ENCODE measurements at places on chromosomes 13 and 19. TPM values are rescaled to one million over a fixed set of nuclear protein-coding genes. Genes with fewer than 3 reads are reported as not detected.

DNA sequence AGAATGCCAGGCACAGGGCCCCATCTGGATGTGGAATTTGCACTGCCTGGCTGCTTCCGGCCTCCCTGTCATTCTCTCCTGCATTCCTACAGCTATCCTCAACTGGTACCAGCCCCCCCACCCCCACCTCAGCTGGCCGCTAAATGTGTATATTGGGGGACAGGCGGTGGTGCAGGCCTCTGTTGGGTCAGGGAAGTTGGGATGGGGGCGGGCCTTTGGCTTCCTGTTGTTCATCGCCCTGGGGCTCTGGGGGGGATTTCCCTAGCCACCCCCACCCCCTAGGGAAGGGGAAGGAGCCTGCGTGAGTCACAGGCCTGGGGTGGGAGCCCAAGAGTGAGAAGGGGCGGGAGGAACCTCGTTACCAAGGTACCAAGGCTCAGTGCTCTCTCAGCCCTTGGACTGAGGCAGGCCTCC lies 10.6 kb downstream of the POU2F2 start:
- no peaks in the 10 kb centered on the region for H3K36me3 ChIP-seq
- no peak overlapping the region for H3K27ac ChIP-seq
- peak; percentile 89 for DNase-seq
- no peaks in the 10 kb centered on the region for H3K4me1 ChIP-seq
- H3K4me3 ChIP-seq, result no peak overlapping the region

GRCh38 chr19:46478356-46478986 lies 7.1 kb upstream of the PNMA8A start:
- H3K4me1 ChIP-seq, result no peaks in the 10 kb centered on the region
- no peaks in the 10 kb centered on the region for H3K27me3 ChIP-seq
- DNase-seq, result peak; percentile 67
- H3K36me3 ChIP-seq, result no peaks in the 10 kb centered on the region
- no peak overlapping the region for H3K4me3 ChIP-seq
- peak overlapping the region; percentile 65 for H3K27ac ChIP-seq

DNA sequence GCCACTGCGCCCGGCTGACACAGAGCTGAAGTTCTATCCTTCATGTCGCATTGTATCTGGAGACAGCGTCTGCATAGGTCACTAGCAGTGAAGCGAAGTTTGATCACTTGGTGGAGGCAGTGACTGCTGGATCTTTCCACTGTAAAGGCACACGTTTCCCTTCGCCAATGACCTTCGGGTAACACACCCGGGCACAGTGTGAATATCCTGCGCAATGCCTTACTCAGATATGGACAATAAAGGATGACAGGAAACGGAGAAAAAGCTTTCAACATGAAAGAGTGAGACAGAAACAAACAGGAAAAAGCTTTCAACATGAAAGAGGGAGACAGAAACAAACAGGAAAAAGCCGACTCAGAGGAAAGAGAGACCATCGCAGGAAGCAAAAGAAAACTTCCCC lies 17.1 kb downstream of the ARL11 start:
- H3K27me3 ChIP-seq, result no peaks in the 10 kb centered on the region
- H3K4me1 ChIP-seq, result no peaks in the 10 kb centered on the region
- DNase-seq, result no peak
- no peak overlapping the region for H3K27ac ChIP-seq
- H3K36me3 ChIP-seq, result no peaks in the 10 kb centered on the region

DNA sequence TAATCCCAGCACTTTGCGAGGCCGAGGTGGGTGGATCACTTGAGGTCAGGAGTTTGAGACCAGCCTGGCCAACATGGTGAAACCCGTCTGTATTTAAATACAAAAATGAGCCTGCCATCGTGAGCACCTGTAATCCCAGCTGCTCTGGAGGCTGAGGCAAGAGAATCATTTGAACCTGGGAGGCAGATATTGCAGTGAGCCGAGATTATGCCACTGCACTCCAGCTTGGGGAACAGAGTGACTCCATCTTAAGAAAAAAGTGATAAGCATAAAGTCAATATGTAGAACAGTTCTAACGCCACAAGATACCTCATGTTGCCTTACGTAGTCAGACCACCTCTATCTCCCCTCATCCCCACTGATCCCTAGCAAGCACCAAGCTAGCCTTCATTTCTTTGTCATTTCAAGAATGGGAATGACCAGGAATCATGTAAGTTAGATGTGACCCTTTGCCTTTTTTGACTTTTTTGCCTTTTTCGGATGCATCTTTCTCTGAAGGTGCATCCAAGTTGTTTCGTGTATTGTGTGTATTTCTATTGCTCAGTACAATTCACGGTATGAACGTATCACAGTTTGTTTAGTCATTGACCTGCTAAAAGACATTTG lies 6.4 kb downstream of the RPL21 start:
- H3K27ac ChIP-seq, result no peak overlapping the region
- H3K4me3 ChIP-seq, result no peak overlapping the region
- DNase-seq, result no peak
- H3K36me3 ChIP-seq, result no peaks in the 10 kb centered on the region

- DNase-seq, result no peak
- no peaks in the 10 kb centered on the region for H3K36me3 ChIP-seq
- H3K27me3 ChIP-seq, result no peaks in the 10 kb centered on the region
- H3K27ac ChIP-seq, result no peak overlapping the region
Observed at GRCh38 chr13:99985886-99986527, 4.4 kb downstream of the ZIC2 start.

DNA sequence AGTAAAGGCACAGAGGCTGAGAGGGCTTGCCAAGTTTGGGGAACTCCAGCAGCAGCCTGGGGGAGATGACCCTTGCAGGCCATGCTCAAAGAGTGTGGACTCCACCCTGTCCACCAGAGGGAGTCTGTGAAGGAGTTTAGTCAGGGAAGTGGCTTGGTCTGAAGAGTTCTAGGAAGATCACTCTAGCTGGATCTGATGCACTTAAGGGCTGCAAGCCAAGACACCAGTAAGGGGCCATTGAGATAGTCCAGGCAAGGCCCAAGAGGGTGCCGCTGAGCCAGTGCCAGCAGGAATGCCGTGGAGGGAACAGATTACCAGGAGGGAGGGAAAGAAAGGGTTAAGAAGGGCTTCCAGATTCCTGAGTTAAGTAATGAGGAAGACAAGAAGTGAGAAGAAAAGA lies 68.7 kb downstream of the ZAR1L start:
- no peaks in the 10 kb centered on the region for H3K36me3 ChIP-seq
- no peak overlapping the region for H3K27ac ChIP-seq
- H3K27me3 ChIP-seq, result no peaks in the 10 kb centered on the region
- H3K4me3 ChIP-seq, result no peak overlapping the region

GRCh38 chr19:46787331-46788261 lies 798 bp downstream of the SLC1A5 start:
- H3K36me3 ChIP-seq, result no peaks in the 10 kb centered on the region
- peak overlapping the region; percentile 12 for H3K4me3 ChIP-seq
- peak; percentile 72 for DNase-seq
- no peaks in the 10 kb centered on the region for H3K4me1 ChIP-seq
- H3K27ac ChIP-seq, result no peak overlapping the region
- H3K27me3 ChIP-seq, result no peaks in the 10 kb centered on the region

DNA sequence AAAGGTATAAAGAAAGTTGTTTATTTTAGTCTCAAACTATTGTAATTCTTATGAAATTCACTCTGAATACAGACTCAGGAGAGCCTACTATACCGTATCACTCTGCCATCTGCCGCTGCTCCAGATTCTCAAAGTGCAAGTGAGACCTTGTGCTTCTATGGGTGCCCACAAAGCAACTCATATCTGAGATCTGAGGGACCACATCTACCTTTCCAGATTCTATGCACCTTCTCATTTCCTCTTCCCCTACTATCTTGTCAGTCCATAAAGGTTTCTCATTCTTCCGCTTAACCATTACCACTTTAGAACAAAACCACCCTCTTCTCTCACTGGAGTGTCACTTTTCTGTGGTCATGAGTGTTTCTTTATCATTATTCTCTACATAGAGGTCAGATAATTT lies 1236.9 kb downstream of the DIAPH3 start:
- no peak for DNase-seq
- H3K4me3 ChIP-seq, result no peak overlapping the region
- H3K27me3 ChIP-seq, result no peaks in the 10 kb centered on the region
- no peak overlapping the region for H3K27ac ChIP-seq
- H3K4me1 ChIP-seq, result no peaks in the 10 kb centered on the region

DNA sequence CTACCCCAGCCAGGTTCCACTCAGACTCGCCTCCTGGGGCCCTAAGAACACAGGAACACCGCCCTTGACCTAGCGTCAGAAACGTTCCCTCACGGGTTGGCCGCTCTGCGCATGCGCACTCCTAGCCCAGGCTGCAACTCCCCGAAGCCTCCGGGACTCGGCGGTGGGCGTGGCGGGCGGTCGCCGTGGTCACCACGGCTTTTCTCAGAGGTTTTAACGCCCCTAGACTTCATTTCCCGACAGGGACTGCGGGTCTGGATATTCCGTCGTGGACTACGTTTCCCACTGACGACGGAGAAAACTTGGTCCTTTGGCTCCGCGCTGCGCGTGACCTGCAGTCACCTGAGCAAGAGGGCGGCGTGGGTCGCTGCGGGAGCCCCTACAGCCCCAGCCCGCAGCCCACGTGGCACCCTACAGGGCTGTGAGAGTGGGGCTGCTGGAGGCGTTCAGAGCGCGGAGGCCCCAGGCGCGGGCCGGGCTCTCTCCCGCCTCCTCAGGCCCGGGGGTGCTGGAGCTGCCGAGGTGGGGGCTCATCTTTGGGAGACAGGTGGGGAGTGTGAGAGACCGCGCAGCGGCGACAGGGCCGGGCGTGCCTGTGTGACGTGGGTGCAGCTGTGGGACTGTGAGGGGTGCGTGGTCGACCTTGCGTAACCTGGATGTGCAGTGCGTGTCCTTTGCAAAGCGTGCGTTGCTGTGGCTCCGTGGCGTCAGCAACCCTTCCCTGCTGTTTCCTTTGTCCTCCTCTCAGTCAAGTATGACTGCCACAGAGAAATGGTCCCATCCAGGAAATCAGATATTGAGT lies 38.0 kb upstream of the ZNF573 start:
- DNase-seq, result peak; percentile 86
- peaks cover 5% of the 10 kb centered on the region for H3K36me3 ChIP-seq
- H3K27me3 ChIP-seq, result no peaks in the 10 kb centered on the region
- no peaks in the 10 kb centered on the region for H3K4me1 ChIP-seq
- no peak overlapping the region for H3K27ac ChIP-seq

- no peak for DNase-seq
- H3K4me1 ChIP-seq, result no peaks in the 10 kb centered on the region
- no peak overlapping the region for H3K4me3 ChIP-seq
- H3K36me3 ChIP-seq, result no peaks in the 10 kb centered on the region
- no peaks in the 10 kb centered on the region for H3K27me3 ChIP-seq
Observed at GRCh38 chr19:19258589-19259338, 14.3 kb downstream of the TM6SF2 start.

DNA sequence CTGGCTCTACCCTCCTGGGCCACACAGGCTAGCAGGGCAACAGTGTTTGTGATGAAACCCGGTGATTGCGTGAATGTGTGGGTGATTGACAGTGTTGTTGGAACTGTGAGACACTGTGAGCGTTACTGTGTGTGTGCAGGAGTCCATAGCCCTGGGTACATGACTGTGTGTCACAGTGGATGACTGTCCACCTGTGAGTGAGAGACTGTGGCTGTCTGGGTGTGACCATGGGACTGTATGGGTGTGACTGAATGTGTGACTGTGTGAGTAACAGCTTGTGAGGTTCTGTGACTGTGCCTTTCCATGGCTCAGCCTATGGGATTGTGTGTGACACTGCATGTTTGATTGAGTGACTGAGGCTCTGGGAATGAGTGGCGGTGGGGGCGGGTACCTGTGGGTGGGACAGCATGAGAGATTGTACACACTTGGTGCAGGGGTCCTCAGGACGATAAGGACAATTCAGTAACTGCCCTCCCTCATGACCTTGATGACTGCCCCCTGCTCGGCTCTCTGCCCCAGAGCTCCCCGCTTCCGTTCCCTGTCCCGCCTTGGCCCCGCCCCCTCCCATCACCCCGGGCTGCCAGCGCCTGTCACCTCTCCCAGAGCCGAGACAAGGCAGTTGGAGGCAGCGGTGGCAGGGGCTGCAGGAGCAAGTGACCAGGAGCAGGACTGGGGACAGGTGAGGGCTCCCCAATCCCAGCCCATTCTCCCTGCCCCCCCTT lies at the start of gene GIPR:
Gene GIPR (plus strand): TSS at position 602 of the 722 bp plus-strand sequence. CDS start 1,300 bp downstream, outside the sequence.
- no peaks in the 10 kb centered on the region for H3K36me3 ChIP-seq
- H3K4me3 ChIP-seq, result no peak within 1 kb of the TSS
- H3K27ac ChIP-seq, result no peak within 1 kb of the TSS
- no peaks in the 10 kb centered on the region for H3K4me1 ChIP-seq
- DNase-seq, result no peak

DNA sequence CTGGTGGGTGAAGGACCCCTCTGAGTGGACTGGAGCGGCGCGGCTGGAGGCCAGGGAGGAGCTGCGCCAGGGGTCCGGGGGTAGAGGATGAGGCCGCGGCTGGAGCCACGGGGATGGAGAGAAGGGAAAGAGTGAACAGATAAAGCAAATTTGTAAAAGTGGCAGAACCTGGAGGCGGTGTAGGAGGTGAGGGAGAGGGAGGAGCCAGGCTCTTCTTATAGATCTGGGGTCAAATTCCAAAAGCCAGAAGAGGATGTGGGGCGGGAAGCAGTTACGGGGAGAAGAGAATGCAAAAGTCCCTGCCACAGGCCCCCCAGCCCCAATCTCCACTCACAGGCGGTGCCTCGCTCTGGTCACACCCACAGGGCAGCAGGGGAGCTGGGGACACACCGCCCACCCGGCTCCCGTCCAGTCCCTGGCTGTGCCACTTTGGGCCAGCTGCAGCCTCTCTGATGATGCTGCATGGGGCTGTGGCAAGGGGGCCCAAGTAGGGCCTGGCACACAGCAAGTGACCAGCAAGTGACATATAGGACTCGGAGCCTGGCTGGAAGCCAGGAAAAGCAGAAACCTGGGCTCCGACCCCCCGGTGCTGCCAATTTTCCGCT lies 11.1 kb downstream of the LRRC4B start:
- no peaks in the 10 kb centered on the region for H3K27me3 ChIP-seq
- no peaks in the 10 kb centered on the region for H3K4me1 ChIP-seq
- no peak overlapping the region for H3K4me3 ChIP-seq
- H3K27ac ChIP-seq, result no peak overlapping the region
- DNase-seq, result no peak

DNA sequence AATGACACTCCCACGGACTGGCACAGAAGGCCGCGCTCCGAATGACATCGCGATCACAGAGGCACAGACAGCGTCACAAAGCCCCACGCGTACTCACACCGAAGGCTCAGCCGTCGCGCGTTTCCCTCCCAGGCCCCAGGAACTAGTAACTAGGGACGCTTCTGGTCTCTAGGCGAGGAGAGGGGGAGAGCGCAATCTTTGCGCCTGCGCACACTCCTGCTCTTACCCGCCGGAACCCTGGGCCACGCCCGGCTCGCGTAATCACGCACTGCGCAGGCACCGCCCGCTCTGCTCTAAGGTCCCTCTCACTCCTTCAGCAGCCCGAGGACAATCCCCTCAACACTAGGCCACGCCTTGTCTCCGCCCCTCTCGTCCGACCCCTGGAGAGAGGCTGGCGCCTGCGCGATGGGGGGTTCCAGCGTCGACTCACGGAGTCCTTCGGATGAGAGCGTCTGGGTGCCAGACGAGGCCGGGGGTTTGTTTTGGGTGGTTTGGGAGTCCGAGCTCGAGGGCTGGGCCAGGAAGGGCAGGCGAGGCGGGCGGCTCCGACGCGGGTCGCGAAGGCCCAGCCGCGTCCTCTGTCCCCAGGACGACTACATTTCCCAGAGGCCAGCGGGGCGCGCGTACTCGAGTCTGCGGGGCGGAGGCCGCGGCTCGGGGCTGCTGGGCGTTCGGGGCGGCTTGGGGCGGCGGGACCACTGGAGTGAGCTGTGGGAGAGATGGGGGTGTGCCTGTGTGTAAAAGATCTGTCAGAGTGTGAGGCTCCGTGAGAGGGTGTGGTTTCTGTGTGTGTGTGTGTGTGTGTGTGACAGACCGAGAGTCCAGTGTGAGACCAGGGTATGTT lies at the start of gene ZNF471:
Gene ZNF471 (plus strand): TSS at position 410 of the 844 bp plus-strand sequence. CDS start 3,717 bp downstream, outside the sequence.
- no peaks in the 10 kb centered on the region for H3K4me1 ChIP-seq
- DNase-seq, result peak; percentile 100
- peak within 1 kb of the TSS; percentile 95 for H3K27ac ChIP-seq

The POP4 gene
- total RNA-seq, result 39.2 TPM

The LIG4 gene
- 12.7 TPM for total RNA-seq

The ZNF846 gene
- total RNA-seq, result 17.4 TPM

The IZUMO2 gene
- not detected for total RNA-seq

The DACH1 gene
- 0.32 TPM for total RNA-seq

The NAPSA gene
- 0.52 TPM for total RNA-seq
